ENCODE measurements at places on chromosomes 7 and 10.

DNA sequence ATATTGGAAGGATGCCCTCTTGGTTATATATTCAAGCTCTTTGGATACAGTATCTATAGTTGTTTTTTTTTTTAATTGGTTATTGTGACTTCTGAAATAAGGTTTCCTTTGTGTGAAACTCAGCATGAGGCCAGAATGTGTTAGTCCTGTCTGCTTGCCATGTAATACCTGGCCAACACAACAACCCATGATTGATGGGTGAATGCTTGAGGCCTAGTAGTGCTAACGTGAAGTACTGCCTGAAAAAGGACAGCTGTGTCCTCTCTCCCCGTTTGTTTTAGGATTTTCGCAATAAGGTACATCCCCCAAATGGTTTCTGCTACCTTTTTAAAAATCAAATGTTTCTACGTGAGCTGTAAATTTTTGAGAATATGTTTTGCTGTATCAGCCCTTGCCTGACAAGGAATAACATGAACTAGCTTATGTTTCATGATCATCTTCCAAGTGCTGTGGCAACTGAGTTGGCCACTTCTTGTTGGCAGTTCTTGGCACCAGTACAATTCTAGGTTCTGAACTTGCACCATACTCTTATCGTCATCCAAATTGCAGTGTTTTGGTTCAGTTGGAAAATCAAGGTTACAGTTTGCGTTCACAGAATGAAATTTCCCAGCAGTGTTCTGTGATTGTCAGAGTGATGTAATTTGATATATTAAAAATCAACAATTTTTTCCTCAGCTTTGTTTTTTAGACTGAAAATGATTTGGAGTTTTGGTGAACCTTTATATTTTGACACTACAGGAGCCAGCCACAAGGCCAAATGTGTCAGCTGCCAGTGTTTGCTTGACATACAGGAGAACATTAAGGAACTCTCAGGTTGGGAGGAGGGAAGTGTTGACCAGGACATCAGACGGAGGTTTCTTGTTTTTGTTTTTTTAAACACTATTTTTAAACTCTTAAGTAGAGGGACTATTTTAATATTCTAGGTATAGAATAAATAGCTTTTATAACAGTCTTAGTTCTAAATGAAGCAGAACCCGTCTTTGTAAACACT lies 13.5 kb upstream of the ASCC1 start:
- no peak for DNase-seq

- no peak for DNase-seq
Observed at GRCh38 chr10:69629519-69629896, 539 bp upstream of the FAM241B start.

DNA sequence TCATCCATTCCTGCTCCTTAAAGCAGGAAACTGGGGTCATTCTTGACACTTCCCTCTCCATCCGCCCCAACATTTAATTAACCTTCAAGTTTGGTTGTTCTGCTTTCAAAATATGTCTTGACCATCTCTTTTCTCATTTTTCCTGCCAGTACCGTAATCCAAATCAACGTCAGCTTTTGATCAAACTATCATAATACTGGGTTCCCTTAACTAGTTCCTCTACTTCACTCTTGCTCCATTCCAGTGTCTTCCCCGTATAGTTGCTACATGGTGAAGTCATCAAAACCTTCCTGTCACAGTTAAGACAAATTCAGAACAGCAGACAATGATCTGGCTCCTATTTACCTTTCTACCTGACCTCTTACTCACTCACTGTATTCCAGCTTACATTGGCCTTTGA lies 6.6 kb upstream of the KLF14 start:
- no peak for DNase-seq

- DNase-seq, result no peak
Observed at GRCh38 chr10:34184939-34185386, 630.1 kb downstream of the PARD3 start.

GRCh38 chr7:54967377-54967776 lies 51.4 kb upstream of the EGFR start:
- DNase-seq, result no peak

- no peak for DNase-seq
Observed at GRCh38 chr7:106331441-106332175, 46.8 kb upstream of the NAMPT start.

DNA sequence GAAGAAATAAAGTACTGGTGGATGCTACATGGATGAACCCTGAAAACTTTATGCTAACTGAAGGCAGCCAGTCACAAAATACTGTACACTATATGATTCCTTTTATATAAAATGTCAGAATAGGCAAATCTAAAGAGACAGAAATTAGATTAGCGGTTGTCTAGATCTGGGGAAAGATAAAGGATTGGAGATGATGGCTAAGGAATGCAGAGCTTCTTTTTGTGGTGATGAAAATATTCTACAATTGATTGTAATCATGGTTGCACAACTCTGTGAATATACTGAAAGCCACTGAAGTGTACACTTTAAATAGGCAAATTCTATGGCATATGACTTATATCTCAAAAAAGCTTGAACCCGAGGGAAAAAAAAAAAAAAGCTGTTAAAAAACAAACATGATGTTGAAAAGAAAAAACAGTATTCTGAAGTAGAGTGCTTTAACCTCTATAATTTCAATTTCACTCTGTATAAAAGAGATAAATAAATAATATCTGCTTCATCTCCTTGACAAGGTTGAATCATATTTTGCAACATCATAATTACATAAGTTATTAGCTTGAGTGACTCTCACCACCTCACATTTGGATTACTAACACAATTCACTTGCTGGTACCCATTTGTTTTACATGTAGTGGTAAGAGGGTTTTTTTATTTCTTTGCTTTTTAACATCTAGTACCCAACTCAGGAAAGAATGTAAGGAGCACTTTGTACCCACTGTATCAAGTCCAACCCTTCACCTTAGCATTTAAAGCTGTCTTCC lies 2.8 kb upstream of the GNAI1 start:
- no peak for DNase-seq

DNA sequence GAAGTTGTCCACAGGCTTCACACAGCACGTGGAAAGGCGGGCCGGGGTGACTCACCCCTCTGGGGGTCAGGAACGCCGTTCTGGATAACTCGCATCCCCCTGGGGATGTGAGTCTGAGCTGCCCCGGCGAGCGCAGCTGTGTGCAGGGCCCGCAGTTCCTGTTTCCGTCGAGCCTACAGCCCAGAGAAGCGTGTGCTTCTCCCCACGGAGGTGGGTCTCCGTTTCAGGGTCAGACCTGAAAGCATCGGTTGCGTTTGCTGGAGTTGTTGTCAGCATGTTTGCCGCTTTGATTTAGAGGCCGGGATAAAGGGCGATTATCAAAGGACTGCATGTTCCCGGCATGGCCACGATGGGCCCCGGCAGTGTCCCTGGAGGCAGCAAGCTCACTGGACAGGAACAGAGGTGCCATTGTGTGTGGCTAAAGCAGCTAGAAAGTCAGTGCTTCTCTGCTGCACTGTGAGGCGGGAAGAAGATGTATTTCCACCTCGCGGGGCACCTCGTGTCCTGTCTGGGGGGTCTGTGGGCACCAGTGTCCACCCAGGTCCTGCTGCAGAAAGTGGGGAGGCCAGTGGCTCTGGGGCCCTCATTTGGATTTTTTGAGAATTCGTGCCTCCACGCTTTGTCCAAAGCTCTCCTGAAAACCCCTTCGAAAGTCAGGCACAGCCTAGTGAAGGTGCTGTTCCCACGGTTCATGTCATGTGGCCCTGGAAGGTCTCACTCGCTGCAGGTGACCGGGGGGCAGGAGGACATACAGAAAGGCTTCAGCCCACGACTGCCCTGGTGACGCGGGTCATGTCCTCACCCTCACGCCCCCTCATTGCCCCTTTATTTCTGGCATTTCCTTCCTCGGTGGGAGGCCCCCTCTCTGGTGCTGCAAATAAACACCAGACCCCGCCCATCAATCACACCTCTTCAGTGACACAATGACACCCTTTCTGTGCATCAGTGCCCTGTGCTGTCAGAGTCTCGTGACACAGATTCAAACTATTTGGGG lies 27.4 kb upstream of the GDI2 start:
- no peak for DNase-seq

GRCh38 chr7:43591558-43592180 lies 8.8 kb downstream of the STK17A start:
- no peak for DNase-seq

GRCh38 chr7:81447351-81447952 lies 322.4 kb downstream of the HGF start:
- DNase-seq, result no peak

DNA sequence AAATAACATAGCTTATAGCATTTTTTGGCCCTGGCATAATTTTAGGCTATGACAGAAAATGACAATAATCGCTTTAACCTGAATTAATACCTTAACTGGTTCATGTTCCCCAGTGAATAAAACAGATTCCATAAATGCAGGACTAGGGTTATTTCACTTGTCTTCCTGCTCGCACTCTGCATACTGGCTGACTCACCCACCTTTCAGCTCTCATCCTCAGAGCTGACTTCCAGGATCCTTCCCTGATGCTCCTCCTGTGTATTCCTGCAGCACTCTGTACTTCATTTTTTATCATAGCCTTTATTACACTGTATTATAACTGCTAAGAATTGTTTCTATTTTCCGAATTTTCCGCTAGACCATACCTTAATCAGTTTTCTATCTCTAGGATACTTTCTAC lies 123.7 kb downstream of the AVL9 start:
- no peak for DNase-seq

DNA sequence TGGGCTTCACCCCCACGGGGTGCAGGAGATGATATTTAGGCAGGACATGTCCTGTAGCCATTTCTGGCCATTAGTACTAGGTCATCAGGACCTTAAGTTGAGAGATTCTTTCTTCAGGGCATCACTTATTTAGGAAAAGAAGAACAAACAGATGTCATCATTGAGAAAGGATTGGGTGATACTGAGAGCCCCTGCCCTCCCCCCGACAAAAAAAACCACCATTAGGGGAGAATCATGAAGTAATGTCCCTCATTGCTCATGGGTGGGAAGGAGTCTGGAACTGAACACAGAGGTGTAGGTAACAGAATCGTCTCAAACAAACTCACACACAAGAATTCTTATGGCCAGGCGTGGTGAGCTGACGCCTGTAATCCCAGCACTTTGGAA lies 6.4 kb upstream of the ORAI2 start:
- DNase-seq, result no peak

DNA sequence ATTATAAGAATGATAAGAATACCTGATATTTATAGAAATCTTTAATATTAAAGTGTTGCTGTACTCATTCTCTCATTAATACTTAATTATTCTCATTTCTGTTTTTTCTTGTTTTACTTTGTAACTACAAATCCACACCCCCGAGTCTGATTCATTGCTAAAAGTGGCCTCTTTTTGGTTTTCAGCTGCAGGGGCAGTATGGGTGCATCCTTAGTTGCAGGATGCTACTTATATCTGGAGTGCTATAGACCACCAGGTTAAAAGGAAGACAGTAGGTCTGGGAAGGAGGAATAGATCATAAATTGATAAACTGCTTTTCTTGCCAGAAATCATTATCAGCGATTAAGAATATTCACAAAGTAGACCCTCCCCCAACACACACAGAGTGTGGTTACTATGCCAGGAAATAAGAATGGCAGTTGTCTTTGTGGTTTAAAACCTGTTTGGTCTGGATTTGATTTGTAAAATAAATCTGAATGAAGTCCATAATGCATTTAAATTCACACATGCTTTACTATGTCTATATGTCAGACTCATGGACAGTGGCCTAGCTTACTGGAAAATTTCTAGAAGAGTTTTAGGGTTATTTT lies 96.5 kb downstream of the NRF1 start:
- no peak for DNase-seq

DNA sequence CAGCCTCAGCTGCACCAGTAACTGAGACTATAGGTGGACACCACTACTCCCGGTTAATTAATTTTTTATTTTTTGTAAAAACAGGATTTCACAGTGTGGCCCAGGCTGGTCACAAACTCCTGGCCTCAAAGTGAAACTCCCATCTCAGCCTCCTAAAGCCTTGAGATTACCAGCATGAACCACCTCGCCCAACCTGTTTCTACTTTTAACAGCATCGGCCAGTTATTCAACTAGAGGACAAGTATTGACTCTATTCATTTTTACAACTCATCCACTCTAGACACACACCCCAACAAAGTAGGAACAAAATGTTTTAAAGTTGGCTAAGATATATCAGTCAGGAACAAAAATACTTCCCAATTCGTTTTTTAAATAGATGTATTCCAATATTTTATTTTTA lies 334.8 kb downstream of the PARD3 start:
- DNase-seq, result no peak

DNA sequence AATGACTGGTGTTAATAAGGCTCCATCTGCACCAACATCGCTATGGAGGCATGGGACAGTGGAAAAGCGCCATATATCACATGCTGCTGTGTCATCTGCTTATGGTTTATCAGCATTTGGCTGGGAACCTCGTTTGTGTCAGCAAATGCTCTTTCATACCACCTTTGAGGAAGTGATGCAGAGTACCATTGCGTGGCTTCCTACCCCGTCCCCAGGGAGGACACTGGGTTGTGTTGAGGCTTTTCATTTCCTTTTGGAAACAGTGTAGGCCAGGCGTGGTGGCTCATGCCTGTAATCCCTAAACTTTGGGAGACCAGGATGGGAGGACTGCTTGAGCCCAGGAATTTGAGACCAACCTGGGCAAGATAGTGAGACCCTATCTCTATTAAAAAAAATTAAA lies 6.8 kb downstream of the TACR2 start:
- DNase-seq, result no peak

DNA sequence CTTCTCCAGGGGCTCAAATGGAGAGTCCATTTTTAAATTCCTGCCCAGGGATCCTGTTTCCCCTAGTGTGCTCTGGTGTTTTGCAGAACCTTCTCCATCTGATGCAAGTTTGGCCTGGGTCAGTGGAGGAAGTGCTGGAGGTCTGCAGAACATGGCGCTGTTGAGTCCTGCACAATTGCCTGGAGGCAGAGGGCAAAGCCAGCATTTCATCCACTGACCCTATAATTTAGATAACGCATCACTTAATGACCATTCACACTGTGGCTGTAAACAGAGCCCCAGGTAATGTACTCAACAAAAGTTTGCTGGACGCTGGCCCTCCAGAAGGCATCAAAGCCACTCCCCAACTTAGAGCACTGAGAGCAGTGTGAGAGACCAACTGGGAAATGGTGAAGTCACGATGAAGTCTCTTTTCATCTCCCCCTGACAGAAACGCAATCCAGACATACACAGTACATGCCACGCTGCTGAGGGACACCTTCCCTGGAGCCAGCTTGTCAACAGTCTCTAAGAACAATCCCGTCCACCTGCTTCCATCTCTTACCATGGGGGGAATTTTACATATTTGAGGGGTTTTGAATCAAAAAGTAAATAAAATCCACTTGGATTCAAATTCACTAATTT lies 13.4 kb downstream of the C10orf71 start:
- DNase-seq, result no peak

All from NCI-H1436 treated with DMSO at 0.1 percent for 48 hours (cell line).